ENCODE measurements at places on chromosomes 4 and X. TPM values are rescaled to one million over a fixed set of nuclear protein-coding genes. Genes with fewer than 3 reads are reported as not detected.

Gene LONRF3
- total RNA-seq, result 4.7 TPM

Gene HS3ST1
- 4.2 TPM for total RNA-seq

Gene SLC26A1
- 0.45 TPM for total RNA-seq

Gene SYTL4
- total RNA-seq, result 14.4 TPM

Gene COL4A6
- total RNA-seq, result 2.7 TPM

GRCh38 chr4:182367153-182367552 is 124.0 kb downstream of the TENM3 start:
- DNase-seq, result no peak

- DNase-seq, result no peak
Measured at GRCh38 chr4:8004066-8004465, 64.4 kb upstream of the AFAP1 start.

- no peak for DNase-seq
Measured at GRCh38 chrX:70769659-70770227, 138.8 kb downstream of the TEX11 start.

DNA sequence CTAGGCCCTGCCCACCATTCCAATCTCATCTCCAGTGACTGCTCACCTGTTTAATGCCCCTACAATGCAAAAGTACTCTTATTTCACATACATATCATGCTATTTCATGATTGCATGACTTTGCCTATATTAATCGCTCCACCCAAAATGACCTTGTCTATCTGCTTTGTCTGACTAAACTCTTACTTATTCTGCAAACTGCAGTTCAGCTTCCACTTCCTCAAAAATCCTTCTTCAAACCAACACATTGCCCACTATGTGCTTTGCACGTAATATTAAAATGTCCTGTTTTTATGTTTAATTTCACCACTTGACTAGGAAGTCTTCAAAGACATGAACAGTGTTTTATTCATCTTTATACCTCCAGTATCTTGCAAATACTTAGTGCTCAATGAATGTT is 229.6 kb downstream of the OPHN1 start:
- DNase-seq, result no peak

- no peak for DNase-seq
Measured at GRCh38 chrX:30935985-30936384, 46.9 kb upstream of the TAB3 start.

DNA sequence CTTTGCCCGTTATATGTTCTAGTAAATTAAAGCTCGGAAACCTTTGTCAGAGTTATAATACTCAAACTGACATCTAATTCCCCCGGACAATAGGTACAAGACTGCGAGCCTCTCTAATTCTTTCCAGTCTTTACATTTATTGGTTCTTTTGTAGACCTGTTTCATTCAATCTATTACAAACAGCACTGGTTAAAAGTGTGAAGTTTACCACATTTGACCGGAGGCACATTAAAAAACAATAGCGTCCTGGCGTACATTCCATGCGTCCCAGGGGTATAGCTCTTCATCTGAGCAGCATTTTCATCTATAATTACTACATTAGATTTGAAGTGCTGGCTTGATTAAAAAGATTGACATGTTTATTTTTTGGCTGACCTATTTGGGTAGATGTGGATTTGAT is 49.9 kb upstream of the TENM3 start:
- DNase-seq, result no peak

- no peak for DNase-seq
Measured at GRCh38 chr4:71338846-71339593, at the start of gene SLC4A4. SLC4A4 (plus strand) TSS chr4:71339020.

- DNase-seq, result no peak
Measured at GRCh38 chr4:182418054-182418734, 175.0 kb downstream of the TENM3 start.

DNA sequence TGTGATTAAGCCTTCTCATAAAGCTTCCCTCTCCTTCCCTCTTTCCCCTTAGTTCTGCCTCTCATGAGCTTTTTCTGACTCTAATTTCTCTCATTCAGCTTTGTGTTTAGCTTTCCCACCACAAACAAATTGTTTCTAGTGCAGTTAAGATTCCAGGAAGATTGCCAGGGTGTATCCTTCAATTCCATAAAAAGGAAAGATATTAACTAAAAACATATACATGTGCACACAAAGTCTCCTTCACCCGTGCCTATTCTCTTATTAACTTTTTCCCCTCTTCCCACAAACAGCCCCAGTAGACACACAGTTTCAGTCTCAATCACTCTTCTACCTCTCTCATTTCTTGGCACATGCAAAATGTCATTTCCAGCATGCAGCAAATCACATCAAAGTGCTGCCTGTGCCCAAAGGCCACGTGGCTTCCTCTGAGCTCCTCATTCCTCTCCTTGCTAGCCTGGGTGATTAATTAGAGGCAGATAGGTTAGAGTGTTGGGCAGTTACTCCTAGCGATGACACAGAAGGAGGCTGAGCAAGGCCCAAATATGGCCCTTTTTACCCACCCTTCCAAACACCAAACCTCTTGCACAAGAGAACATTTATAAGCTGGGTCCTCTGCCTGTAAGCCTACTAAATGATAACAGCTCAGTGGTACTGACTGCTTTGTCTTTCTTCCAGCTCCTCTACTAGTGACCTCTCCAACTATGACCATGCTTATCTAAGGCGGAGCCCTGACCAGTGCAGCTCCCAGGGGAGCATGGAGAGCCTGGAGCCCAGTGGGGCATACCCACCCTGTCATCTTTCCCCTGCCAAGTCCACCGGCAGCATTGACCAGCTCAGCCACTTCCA is 159.6 kb downstream of the SOWAHB start:
- DNase-seq, result peak; percentile 74

DNA sequence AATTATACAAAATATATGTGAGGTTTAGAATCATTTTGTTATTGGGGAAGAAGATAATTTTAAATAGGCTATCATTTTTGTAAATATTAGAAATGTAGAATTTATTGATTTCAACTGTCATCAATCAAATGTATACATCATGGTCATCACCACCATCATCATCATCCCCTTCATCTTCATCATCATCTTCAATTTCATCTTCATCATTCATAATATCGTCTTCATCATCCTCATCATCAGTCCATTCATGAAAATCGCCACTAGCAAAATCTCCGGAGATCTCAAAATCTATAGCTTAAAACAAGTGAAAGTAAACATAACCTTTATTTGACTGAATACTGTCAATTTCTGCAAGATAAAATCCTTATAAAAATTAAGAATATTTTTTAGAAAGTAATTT is 499.5 kb downstream of the SPOCK3 start:
- DNase-seq, result no peak

DNA sequence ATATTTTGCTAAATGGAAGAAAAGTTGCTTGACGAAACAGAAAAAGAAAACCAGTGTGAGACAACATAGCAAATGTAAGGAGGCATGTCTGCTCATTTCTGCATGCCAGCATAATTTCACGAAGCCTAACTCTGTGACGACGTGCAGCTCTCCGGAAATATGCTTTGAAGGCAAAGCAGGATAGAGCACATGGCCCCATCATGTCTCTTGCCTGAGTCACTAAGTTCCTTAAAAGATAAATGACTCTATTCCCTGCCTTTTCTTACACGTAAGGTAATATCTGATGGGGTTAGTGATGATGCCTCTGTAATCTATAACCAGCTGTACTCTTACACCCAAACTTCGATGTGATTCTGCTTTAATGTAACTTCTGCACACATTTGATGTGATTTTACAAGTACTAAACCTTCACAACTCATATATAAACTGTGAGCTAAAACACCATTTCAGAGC is 64.5 kb downstream of the ANXA3 start:
- DNase-seq, result no peak

GRCh38 chr4:25343671-25344070 is 31.1 kb downstream of the ZCCHC4 start:
- no peak for DNase-seq

DNA sequence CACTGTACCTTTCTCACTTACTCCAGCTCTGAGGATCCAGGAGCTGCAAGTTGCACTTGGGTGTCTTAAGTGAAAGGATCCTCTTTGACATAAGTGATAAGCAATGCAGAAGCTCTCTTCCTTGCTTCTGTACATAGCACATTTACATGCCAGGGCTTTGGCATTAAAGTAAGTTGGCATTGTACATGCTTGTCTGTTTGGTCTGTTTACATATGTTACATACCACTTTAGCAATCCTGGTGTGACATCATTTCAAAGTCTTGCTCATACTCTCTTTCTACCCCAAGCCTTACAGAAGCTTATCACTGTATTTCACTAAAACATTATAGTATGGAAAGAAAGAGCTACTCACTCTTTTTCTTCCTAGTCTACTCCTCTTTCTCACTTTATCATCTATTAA is 2548.3 kb downstream of the ARAP2 start:
- no peak for DNase-seq

DNA sequence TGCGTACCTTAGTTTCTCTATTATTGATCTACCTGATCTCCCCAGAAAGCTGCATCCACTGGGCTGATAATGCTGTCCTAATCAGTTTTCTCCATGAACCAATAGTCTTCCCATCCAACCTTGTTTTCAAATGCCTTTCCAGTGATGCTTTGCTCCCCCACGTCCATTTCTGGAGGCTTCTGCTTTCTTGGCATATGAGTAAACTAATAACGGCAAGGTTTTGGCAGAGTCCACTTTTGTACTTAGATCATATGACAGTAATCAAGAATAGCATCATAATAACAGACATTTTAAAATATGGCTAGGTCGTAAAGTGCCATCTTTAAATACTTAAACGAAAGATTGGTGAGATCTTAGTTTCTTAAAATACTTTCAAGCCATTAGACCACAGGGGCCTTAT is 38.4 kb upstream of the FAM9B start:
- DNase-seq, result no peak

All from aorta (tissue), 5 donors.